Posterior vena cava (tissue), 2 donors: ENCODE measurements at places on chromosomes 5 and 9. TPM values are rescaled to one million over a fixed set of nuclear protein-coding genes. Genes with fewer than 3 reads are reported as not detected.

Gene TMEM141
- 28.1 TPM for total RNA-seq

Gene SNCAIP
- total RNA-seq: 3.8 TPM

Gene ZDHHC21
- 16.3 TPM for total RNA-seq

Gene SPINK13
- total RNA-seq: not detected

Gene IRGM
- total RNA-seq: not detected

Gene AGXT2
- total RNA-seq: not detected

Gene CENPK
- total RNA-seq: 2.6 TPM

Gene PCDHB3
- total RNA-seq: 1.3 TPM

Gene CDX1
- total RNA-seq: not detected

DNA sequence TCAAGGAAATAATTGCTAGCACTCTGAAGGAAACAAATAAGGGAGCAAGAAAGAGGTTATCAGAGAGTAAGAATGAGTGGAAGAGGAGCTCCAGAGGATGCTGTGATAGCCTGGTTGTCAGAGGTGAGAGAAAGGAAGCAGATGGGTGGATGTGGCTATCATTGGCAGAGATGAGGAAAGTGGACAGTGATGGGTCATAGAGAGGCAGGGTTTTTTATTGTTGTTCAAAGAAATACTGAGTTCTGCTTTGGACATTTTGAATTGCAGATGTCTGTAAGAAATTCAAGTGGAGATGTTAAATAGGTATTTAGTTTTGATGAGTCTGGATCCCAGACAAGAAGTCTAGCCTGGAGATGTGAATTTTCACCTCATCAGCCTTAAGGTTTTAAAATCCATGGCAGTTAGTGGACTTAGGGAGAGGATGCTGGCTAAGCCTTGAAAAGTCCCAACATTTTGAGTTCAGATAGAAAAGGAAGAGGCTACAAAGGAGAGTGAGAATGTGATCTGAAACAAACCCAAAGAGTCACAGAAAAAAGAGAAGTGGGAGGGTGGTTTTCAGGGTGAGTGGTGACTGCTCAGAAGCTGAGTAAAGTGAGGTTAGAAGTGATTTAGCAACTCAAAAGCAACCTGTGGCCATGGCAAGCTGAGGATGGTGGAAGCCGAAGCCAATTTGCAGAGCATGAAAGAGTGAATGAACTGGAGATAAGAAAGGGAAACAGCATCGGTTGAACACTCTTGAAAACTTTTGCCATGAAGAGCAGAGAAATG is 50.4 kb downstream of the PPIC start:
- DNase-seq: no peak

- DNase-seq: no peak
Observed at GRCh38 chr5:79256563-79256962, 20.6 kb downstream of the JMY start.

- DNase-seq: no peak
Observed at GRCh38 chr9:12439267-12439666, 253.9 kb upstream of the TYRP1 start.

- no peak for DNase-seq
Observed at GRCh38 chr9:119905724-119906123, 536.5 kb upstream of the BRINP1 start.

DNA sequence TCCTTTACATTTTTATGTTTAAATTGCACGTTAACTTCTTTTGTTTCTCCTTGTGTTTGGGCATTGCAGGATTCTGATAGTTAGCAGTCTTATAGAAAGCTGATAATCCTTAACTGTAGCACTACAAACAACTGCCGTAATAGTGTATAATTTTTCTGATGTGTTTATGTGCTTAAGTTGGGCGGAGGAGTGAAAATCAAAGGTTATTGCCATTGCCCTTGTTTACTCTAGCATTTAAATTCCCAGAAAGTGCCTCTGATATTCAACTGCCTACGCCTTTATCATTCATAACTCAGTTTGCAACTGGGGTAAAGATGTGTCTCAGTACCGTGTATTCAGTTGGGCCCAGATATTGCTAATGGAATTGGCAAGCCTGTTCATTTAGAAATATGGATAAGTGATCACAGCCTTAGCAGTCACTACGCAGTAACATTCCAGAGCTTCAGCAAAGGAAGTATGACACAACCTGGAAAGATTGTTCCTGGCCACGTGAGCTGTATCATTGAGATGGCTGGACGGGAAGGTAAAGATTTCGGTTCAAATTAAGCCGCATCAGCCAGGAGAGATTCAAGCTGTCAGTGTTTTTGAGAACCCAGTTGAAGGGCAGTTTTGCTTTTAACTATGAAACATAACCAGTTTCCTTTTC is 28.1 kb upstream of the LRRTM2 start:
- no peak for DNase-seq

DNA sequence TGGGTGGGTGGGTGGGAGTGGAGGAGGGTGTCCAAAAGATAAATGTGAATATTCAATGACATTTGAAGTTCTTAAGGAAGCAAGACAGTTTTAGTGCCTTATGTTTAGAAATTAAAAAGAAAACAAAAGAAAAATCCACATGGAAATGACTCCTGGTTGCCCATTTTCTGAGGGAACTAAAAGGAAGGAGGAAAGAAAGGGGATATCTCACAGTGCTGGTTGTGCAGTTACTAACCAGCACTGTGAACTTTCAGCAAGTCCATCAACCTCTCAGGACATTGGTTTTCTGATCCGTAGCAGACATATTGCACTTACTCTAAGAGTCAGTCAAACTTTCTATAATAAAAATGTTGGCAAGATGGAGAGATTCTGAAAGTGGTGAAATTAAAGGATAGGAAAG is 431.0 kb upstream of the CLINT1 start:
- no peak for DNase-seq

- no peak for DNase-seq
Observed at GRCh38 chr5:54874337-54875021, 110.9 kb downstream of the ESM1 start.

- DNase-seq: no peak
Observed at GRCh38 chr5:176879663-176880361, 19.3 kb downstream of the HK3 start.

DNA sequence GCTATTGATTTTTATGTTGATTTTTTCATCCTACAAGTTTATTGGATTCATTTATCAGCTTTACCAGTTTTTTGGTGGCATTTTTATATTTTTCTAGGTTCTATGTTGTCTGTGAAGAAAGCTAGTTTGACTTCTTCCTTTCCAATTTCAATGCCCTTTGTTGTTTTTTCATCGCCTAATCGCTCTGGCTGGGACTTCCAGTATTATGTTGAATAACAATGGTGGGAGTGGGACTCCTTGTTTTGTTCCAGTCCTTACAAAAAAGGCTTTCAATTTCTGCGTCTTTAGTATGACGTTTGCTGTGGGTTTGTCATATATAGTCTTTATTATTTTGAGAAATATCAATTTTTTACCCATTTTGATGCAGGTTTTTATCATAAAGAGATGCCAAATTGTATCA is 175.6 kb upstream of the CCNH start:
- DNase-seq: no peak

- no peak for DNase-seq
Observed at GRCh38 chr5:59874675-59875074, 18.9 kb downstream of the PDE4D start.

GRCh38 chr5:126543660-126544059 is 51.4 kb downstream of the ALDH7A1 start:
- DNase-seq: no peak

DNA sequence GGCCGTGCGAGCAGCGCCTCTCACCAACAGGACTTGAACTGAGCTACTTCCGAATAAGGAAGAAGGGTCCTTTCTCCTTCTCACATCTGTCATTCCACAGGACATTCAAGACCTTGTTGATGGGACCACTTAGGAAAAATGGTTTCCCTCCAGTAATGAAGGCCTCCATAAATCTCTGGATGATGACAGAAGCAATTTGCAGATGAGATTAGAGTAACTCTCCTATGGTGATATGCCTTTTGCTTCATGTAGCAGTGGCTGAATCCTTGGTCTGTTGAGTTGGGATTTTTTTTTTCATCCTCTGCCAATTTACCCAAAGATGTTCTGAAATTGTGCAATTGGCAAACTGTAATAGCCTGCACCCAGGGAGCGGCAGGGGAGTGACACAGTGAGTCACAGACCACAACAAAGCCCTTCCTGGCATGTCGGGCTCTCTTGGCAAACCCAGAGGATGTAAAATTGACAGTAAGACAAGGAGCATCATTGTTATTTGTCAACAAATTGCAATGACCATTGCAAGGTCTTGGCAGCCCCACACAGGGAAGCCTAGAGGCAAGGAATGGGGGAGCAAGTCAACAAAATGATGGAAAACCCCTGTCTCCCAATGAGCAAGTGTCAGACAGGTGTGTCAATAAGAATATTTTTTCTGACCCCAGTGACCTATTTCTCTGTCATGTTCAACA is 275.9 kb downstream of the ACTL7B start:
- no peak for DNase-seq

GRCh38 chr5:67190410-67190809 is 6.2 kb downstream of the CD180 start:
- DNase-seq: no peak

- DNase-seq: peak; percentile 18
Observed at GRCh38 chr9:134301387-134302129, 24.7 kb upstream of the RXRA start.

DNA sequence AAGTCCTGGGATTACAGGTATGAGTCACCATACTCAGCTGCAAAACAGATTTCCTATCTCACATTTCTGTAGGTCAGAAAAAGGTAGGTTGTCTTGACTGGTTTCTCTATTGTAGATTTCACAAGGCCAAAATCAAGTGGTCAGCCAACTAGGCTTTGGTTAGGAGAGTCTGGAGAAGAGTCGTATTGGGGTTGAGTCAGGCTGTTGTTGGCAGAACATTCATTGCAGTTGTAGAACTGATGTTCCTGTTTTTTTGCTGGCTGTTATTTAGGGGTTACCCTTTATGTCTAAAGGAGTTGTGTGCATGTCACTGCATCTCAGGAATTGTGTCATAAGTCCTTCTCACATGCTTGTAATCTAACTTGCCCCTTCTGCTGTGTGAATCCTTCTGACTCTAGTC is 814.2 kb upstream of the GRAMD2B start:
- no peak for DNase-seq

GRCh38 chr9:22158271-22158670 is 149.2 kb upstream of the CDKN2B start:
- no peak for DNase-seq

DNA sequence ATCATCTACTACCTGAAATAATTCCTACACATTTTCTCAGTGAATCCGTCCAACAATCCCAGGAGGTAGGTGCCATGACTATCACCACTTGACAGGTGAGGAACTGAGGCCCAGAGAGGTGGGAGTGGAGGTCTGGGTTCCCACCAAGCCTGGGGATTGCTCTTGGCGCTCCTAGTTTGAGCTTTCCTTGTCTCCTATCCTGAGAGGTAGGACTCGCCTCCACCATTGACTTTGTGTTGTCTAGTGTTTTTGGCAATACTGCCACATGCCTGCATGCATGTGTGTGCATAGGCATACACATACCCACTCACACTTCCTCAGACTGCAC is 6.3 kb upstream of the NTNG2 start:
- DNase-seq: no peak

DNA sequence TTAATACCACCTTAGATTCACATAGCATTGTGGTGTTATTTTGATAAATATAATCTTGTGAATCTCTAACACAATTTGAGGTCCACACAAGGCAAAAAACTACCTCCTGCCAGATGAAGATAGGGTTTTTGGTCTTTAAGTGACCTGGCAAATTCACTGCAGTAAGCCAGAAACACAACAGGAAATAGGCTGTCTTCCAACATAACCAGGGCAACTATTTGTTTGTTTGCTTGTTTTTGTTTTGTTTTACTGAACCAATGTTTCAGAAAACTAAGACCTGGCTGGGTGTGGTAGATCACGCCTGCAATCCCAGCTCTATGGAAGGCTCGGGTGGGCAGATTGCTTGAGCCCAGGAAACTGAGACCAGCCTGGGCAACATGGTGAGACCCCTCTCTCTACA is 95.5 kb downstream of the USP20 start:
- DNase-seq: no peak

DNA sequence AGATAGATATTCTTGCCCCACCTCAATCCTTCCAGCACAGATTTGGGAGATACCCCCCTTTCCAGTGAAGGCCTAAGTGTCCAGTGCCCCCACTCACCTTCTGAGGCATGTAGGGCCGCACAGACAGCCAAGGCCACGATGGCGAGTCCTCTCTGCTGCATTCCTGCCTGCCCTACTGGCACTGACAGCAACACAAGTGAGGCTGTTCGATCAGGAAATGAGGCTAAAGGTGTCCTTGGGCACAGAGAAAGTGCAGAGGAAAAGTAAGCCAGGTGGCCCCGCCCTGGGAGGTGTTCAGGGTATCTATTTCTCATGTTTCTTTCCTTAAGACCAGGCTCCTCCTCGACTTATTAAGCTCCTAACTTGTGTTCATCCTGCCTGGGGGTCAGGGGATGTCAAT is at the start of gene CCL28:
TSS of gene CCL28 (minus strand) at position 236 of the 400 bp plus-strand sequence. CDS start at position 161, 75 bp downstream.
- DNase-seq: no peak

DNA sequence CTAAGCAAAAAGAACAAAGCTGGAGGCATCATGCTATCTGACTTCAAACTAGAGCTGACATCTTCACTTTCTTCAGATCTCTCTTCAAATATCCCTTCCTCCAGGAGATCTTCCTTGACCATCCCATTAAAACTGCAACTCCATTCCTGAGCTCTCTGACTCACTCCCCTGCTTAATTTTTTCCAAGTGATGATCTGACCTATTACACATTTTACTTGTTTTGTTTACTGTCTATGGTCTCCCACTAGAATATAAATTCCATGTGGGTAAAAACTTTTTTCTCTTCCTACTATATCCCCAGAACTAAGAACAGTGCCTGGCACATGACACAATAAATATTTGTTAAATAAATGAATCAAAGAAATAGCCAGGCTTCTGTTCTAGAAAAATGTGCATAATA is 87.5 kb downstream of the SLIT3 start:
- DNase-seq: no peak

DNA sequence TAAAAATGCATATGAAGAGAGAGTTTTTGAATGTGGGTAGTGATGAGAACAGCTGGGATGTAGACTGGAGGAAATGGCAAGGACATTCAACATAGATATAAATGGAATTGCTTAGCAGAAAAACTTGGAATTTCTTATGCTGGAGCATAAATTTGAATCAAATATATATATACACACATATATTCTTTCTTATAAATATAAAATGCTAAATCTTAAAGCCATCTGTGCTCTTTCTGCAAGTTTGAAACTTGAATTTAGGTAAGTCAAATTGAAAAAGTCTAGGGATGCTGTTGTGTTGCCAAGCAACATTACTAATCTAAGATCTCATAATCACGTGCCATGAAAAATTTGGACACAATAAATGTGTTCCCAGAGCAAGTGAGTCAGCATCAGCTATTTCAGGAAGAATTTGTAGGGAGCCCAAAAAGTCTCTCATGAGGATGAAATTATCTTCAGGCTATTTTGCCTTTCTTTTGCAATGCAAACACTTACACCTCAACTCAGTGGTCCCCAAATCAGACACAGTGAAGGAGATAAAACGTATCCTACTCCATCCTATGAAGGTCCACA is 58.4 kb upstream of the ALDH1A1 start:
- no peak for DNase-seq

GRCh38 chr5:5089895-5090649 is 50.1 kb upstream of the ADAMTS16 start:
- no peak for DNase-seq

GRCh38 chr9:68777070-68777763 is 72.2 kb downstream of the PIP5K1B start:
- no peak for DNase-seq
